HFF-Myc (cell line): ENCODE measurements at places on chromosomes 6 and 20.

DNA sequence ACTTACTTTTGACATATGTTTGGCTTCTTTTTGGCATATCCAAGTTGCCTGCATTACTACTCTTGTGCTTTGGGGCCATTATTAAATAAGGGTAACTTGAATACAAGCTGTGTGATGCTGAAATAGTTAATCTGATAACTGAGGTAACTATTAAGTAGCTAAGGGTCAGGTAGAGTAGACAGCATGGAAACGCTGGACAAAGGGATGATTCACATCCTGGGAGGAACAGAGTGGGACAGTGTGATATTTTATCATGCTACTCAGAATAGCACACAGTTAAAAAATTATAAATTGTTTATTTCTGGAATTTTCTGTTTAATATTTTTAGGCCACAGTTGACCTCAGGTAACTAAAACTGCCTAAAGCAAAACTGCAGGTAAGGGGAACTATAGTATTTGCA lies 483.9 kb downstream of the RFPL4B start:
- no peak for DNase-seq

GRCh38 chr6:150153905-150154492 lies 11.2 kb downstream of the PPP1R14C start:
- no peak for DNase-seq

DNA sequence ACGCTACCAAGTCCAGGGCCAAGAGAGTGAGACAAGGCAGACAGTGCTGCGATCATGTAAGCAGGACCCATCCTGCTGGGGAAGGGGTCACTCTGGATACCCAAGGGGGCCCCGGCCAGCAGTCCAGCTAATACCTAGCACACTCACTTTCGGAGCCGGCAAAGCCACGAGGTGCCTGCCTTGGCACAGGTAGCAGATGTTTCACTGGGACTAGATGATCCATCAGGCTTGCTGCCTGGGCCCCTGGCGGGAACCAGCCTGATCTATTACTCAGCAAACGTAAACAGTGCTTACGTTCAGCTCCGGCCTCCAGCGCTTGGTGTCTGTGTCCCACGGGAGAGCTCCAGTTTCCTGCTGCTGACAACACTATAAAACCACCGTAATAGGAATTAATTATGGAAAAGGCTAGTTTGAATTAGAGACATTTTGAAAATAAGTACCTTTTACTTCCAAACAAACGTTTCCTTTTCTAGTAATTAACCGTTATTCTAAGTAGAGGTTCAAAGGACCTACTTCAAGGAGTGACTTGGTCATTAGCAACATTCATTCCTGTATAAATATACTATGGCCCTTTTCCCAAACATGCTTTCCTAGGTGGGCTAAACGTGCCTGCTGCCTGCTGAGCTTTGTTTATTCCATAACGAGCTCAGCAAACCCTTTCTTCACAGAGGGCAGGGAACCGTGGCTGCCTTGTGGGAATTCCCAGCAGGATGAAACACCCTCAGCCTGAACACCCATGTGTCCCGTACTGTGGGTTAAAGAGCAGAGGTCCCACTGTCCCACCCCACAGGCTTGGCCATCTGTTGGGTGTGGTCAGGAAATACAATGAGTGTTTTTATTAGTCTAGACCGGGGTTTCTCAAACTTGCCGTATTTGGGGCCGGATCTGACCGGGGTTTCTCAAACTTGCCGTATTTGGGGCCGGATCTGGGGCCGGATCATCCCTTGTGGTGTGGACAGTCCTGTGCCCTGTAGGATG lies 18.4 kb downstream of the SLC22A23 start:
- no peak for DNase-seq

DNA sequence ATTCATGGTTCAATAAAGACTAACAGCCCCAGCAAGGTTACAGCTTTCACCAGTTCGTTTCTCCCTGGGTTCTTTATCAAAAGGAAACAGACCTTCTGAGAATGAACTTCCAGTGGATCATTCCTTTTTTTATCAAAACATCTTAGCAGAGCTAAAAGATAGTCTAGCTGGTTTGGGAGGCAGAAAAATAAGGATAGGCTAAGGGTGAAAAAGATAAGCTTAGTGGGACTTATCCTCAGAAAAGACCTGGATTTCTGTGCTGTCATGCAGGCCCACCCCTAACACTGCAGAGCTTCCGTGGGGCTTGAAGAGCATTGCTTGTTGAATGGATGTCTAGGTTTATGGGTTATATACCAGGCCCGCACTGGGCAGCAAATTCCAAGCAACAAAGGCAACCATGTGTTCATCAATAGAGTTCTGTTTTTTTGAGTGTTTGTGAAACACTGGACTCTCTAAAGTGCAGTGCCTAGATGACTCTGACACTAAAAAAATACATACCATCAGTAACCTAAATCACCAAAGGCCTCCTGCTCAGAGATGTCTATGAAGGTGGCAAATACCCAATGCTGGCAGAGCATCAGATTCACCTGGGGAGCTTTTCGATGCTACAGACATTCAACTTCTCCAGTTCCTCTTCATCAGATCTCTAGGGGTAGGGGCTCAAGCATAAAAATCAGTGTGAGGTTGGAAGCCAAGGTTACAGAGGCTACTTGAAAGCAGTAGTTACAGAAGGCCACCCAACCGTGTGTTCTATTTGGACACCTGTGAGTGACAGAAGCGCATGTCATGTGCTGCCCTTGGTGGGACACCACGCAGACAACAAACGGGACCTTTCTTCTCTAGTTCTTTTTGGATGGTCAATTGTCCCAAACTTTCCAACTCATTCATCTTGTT lies 53.0 kb downstream of the TNFAIP3 start:
- no peak for DNase-seq

GRCh38 chr6:45756606-45757005 lies 259.1 kb downstream of the CLIC5 start:
- no peak for DNase-seq

DNA sequence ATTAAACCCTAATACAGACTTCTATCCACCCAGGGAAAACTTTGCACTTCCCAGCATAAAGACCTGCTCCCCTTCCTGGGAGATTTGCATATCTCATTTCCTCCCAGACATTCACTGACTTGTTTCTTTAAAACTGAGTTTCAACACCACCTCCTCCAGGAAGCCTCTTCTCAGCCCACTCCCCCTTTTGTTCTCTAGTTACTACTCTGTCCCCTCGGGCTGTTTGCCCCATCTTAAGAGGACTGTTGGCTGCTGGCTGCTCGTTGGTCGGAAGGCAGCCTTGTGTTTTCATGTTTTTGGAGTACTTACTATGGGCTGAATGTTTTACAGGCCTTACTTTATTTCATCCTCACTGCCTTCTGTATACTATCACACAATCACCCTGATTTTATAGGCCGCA lies 6.6 kb downstream of the ARHGAP40 start:
- DNase-seq, result no peak

DNA sequence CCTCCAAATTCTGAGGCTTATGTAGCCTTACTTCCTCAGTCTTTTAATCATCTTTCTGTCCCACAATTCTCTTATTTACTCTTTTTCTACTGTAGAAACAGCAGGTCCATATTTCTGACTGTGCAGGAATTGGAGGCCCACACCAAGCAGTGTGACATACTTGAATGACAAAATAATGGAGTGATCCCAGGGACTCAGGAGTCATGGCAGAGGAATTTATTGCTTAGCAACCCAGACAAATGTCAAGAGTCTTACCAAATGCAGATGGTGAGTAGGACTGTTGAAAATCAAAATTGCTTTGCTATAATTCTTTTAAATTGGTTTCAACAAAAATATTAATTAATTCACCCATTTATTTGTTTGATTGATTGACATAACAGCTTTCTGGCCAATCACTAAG lies 59.9 kb downstream of the HTR1B start:
- DNase-seq, result peak; percentile 4

GRCh38 chr6:4615231-4615630 lies 161.0 kb upstream of the CDYL start:
- DNase-seq, result no peak

DNA sequence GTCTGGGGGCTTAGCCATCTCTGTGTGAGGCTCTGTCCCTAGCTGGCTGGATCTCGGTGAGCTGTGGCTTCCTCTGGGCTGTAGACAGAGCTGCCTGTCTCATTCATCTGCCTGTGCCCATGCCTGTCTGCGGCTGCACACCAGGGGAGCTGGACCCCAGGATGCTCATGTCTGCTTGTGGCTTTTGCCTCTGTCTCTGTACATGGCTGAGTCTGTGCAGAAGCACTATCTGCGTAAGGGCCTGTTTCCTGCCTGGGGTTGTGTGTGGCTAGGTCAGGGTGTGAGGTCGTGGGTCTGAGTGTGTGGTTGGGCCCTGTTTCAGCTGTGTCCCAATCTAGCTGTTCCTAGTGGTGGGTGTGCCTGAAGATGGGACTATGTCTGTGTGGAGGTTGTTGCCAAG lies 68.2 kb downstream of the CDH22 start:
- DNase-seq, result no peak

DNA sequence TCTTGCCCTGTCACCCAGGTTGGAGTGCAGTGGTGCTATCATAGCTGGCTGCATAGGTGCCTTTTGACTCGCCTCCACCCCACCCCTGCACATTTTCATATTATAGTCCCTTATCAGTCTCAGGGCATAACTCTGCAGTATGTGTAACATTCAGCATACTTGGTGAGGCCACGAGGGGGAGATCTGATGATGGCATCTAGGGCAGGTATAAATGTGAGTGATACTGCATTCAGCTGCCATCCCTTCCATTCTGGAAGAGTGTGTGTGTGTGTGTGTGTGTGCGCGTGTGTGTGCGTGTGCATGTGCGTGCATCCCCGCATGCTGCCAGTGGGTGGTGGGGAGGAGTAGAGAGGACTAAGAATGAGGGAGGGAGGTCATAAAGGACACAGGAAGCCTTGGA lies 81.4 kb downstream of the JARID2 start:
- DNase-seq, result no peak

- no peak for DNase-seq
These were observed 496.8 kb upstream of the JAG1 start for GRCh38 chr20:11170565-11170964.

DNA sequence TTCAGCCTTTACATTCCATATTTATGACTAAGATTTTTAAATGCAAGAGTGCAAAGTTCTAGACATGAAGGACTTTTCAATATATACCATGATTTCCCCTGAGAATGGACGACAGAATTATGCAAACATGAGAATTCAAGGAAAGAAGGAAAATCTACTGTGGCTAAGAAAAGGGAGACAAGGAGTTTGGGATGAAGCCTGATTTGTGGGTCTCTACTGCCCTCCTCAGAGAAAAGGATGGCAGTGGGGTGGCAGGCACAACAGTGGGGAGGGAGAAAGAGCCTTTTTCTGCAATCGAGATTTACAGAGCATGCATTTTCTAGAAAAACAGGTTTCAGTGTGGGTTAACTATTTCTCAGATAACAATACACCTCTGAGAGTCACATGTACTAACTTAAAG lies 466.9 kb upstream of the NRSN1 start:
- DNase-seq, result no peak

- no peak for DNase-seq
These were observed 164.9 kb downstream of the ARHGAP18 start for GRCh38 chr6:129544892-129545612.

GRCh38 chr6:110366975-110367374 lies 8.8 kb upstream of the METTL24 start:
- no peak for DNase-seq

DNA sequence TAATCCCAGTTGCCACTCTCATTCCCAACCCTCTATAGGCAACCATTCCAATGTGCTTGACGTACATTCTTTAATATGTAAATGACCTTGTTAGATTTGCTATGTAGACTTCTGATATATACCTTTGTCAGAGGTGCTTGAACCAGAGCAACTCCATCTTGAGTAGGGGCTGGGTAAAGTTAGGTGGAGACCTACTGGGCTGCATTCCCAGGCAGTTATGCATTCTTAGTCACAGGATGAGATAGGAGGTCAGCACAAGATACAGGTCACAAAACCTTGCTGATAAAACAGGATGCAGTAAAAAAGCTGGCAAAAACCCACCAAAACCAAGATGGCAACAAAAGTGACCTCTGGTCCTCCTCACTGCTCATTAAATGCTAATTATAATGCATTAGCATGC lies 8.3 kb upstream of the HM13 start:
- DNase-seq, result no peak

- no peak for DNase-seq
These were observed 6.3 kb upstream of the GTF3C6 start for GRCh38 chr6:110951986-110952794.

- DNase-seq, result no peak
These were observed 21.3 kb upstream of the PDE10A start for GRCh38 chr6:165684333-165684732.

DNA sequence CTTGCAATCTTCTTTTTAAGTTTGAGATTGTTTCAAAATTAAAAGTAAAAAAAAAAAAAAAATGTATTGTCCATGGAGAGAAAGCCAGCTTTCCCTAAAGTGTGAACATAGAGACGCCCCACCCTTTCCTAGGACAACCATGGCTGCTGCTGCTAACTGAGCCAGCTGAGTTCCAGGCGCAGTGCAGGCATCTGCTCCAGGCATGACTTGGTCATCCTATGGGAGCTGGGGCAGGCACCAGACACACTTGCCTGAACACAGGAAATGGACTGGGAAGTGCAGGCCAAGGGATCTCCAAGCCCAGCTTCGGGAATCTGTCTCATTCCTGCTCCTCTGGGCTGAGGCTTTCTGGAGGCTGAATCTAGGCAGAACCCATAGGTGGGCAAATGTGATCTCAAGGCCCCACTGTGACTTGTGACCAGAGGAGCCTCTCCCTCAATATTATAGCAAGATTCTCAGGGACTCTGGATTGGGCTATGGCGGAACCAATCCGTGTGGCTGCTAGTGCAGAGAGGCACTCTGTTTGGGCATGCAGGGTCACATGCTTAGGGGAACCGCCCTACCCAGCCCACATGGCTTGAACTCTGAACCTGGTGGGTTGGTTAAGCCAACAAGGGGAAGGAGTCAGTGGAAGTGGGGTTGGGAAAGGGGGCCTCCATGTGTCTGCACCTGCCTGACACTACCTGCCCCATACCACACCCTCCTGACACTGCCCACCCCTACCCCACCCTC lies 138.2 kb upstream of the CST7 start:
- DNase-seq, result no peak
